SHP77 (cell line): ENCODE measurements at places on chromosomes 2 and 18.

DNA sequence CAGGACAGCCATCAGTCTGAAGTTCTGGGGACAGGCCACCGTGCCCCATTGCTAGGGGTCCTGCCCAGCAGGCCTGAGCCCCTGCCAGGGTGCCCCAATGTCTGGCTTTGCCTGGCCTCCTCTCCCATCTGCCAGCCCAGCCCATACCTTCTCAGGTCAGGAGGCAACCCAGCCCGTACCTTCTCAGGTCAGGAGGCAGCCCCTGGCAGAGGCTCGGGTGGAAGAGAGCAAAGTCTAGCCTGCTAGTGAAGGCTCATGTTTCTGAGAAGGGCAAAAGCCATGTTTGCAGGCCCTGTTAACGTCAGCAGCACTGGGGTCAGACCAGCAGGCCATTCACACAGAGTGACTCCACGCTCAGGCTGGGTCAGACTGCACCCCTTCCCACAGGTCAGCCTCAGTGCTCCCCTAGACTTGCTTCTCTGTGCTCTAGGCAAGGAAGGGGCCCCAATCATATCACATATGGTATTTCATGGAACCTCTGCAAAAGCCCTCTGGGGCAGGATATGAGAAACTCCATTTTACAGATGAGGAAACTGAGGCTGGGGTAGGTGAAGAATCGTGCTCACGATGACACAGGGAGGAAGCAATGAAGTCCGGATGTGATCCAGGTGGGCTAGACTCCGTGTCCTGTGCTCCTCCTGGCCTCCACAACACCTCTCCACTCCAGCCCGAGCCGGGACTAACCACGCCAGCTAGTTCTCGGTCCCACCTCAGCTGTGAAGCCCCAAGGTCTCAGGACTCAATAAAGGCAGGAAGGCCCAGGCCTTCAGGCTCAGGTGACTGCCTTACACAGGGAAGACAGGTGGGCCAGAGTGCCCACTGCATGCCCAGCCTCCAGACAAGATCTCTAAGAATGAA is 9.5 kb downstream of the SDC1 start:
- DNase-seq, result no peak

- DNase-seq, result no peak
These were observed 165.1 kb downstream of the FMNL2 start for GRCh38 chr2:152499896-152500735.

GRCh38 chr2:260507-261161 is 3.2 kb downstream of the SH3YL1 start:
- DNase-seq, result no peak

DNA sequence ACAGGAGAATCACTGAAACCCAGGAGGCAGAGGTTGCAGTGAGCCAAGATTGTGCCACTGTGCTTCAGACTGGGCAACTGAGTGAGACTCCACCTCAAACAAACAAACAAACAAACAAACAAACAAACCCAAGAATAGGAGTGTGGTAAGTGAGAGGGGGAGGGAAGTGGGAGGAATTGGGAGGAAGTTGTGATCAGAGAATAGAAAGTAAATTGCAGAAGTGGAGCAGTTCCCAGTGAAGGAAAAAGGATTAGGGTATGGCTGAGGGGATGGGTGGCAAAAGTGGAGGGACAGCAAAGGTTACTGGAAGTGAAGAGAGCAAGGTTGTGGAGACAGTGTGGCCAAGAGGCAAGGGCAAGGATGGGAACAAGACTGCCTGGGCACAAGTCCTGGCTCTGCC is 41.1 kb upstream of the C1GALT1C1L start:
- no peak for DNase-seq

DNA sequence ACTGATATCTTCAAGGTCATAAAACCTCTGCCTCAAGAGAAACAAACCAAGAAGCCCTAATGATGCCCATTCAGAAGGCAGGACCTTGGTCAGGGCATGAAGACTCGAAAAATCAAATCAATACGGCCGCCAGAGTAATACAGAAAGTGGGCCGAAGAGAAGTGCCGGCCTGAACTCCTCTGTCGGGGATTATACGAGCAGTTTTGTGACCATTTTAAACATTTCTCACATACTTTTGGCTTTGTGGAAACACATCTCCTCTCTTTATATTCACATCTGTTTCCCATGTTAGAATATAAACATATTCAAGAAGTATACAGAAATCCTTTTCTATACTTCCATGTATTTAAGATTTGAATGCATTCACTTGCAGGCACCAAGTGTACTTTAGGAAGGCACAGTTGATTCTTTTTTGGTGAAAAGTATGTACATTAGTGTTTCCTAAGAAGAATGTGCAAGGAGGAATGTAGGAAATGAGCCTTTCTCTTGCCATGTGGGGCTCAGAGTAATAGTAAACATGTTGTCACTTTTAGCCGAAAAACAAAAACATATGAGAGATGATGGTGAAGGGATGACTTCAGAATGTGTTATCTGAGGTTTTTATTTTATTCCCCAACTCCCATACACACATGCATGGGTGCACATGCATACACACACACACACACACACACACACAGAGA is 707.9 kb upstream of the ID2 start:
- DNase-seq, result no peak

DNA sequence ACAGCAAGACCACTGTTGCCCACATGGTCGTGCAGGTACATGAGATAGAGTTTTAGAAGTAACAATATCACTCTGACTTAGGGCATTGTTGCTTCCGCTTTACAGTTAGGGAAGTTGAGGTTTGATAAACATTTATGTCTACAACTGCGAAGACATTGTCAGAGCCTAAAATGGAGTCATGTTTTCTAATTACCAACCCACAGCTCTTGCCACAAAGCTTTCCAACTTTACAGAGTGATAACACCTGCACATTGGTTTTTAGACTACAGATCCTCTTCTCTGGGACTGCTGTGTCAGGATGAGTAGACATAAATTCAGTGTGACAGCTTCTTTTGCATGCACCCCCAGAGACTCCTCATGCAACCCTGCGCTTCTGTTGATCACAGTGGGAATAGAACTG is 119.0 kb downstream of the FEZ2 start:
- DNase-seq, result no peak

DNA sequence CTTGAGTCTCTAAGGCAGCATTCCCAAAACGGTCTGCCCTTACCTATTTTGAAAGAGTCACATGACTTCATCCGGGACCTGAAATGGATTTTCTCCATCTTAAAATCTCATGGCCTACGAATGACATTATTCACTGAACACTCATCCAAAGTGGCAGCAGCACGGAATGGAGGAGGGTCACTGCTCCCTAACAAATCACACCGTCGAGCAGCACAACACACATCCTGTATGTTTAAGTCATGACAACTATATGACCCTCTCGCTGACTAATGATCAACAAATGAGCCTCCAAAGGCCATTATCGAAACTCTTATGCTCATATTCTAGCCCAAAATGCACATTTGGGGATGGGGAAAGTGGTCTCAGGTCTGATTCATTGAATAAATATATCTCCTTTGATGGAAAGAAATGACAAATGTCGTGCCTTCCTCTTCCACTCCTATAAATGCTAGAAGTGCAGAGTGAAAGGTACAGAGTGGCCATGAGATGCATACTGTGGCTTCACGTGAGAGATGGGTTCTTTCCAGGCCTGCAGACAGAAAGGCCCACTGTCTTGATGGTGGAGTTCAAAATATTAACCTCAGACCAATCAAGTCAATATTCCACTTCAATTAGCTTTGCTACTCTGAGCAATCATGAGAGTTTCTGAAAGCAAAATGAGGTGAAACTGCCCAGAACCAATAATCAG is 70.8 kb downstream of the C2orf76 start:
- no peak for DNase-seq

DNA sequence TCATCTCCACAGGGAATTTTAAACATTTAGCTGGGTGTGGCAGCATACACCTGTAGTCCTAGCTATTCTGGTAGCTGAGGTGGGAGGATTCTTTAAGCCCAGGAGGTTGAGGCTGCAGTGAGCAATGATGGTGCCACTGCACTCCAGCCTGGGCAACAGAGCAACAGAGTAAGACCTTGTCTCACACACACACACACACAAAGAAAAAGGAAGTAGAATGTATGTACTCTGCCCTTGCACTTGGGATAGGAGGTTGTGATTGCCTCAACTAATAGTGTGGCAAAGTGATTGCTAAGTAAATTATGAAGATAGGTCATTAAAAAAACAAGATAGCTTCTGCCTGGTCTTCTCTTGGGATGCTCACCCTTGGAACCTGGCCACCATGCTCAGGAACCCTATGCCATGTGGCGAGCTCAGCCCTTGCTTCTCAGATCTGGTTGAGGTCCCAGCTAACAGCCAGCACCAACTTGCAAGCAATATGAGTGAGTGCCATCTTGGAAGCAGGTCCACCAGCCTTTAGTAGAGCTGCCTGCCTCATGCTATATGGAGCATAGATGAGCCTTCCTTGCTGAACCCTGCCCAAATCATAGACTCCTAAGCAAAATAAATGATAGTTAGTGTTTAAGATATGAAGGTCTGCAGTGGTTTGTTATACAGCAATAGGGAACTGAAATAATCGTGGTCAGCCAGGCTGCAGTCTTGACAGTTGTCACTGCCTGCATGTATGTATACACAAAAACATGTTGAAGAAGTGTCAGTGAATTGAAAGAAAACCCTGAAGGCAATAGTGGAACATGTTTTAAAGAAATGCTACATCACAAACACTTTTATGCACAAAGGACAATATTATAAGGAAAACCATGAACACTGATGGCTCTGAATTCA is 30.1 kb upstream of the PNO1 start:
- DNase-seq, result no peak

DNA sequence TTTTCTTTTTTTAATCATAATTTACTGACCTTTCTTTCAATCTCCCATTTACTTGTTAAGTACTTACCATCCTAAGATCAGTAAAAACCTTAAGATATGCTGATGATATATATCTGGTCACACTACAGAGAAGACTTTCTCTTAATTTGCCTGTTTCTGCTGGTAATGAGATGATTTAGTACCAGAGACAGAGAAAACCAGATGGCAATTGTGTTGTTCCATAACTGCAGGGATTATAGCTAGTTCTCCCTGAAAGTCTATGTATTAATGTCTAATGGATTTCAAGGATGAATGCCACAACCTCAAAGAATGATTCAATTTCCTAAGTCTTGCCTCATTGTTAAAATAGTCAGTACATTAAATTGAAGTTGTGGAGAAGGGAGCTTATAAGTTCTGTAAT is 40.3 kb downstream of the SNTG2 start:
- DNase-seq, result no peak

DNA sequence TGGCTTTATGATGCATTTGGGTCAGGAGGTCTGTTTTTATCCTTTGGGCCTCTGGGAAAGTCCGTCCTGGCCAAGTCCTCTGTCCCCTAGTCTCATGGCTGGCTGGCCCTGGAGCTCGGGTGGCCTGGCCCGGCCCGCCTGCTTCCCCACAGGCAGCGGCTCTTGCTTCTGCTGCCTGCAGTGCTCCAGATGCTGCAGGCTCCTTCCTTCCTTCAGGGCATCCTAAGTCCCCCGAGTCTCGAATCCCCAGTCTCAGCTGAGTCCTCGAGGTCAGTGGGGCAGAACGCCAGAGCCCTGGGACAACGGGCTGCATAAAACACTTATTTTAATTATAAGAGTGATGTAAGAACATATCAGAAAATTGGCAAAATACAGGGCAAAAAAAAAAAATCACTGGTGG is 71.2 kb downstream of the HPCAL1 start:
- DNase-seq, result no peak

DNA sequence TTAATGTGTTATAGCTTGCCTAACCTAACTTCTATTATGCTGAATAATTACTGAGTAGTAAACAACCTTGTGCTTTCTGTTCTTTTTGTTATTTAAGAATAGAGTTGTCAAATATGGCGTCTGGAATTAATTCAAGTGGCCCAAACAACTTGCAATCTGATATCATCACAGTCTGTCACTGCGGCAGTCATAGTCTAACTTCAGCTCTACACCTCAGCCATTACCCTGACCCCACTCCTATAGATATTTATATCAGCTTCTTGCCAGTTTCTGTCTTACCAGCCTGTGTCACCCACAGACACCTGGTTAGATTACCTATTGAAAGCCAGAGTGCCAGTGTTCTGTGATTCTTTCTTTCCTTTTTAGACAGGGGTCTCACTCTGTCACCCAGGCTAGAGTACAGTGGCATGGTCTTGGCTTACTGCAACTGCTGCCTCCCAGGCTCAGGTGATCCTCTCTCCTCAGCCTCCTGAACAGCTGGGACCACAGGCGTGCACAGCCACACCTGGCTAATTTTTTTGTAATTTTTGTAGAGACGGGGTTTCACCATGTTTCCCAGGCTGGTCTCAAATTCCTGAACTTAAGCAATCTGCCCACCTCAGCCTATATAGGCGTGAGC is 14.1 kb upstream of the KLHL41 start:
- DNase-seq, result no peak

GRCh38 chr18:34128436-34128835 is 96.3 kb downstream of the NOL4 start:
- DNase-seq, result no peak

- no peak for DNase-seq
These were observed 32.4 kb upstream of the YWHAQ start for GRCh38 chr2:9663008-9663879.

DNA sequence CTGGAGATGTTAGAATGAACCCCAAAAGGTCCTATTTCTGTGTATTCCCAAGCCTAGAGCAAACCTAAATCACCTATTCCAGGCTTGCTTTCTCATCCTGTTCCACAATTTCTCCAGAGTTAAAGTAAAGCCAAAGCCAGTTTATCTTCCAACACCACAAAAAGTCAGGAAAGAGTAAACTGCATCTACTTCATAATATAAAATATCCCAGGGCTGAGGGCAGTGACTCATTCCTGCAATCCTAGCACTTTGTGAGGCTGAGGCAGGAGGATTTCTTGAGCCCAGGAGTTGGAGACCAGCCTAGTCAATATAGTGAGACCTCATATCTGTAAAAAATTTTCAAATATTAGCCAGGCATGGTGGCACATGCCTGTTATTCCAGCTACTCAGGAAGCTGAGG is 241.4 kb downstream of the CDH20 start:
- DNase-seq, result no peak

DNA sequence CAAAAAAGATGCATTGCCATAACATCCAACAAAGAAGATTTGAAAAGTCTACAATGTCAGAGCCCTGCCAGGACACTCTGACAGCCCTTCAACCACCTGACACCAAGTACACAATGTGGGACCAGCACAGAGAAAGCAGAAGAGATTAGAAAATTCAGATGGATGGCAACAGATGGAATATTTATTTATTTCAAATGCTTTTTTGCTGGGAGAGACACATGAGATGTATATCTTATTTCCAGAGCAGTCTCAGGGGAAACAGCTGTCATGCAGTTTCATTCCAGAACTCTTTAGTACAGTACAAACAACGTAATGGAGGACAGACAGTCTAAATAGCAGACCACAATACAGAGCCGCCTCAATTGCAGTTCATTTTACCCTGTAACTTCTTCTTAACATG is 110.1 kb downstream of the MAIP1 start:
- DNase-seq, result no peak

GRCh38 chr2:173496746-173497145 is 142.1 kb downstream of the CDCA7 start:
- DNase-seq, result no peak

- DNase-seq, result no peak
These were observed 43.5 kb downstream of the SLC14A2 start for GRCh38 chr18:45658756-45659155.
